ENCODE measurements at places on chromosomes 12 and 14.

DNA sequence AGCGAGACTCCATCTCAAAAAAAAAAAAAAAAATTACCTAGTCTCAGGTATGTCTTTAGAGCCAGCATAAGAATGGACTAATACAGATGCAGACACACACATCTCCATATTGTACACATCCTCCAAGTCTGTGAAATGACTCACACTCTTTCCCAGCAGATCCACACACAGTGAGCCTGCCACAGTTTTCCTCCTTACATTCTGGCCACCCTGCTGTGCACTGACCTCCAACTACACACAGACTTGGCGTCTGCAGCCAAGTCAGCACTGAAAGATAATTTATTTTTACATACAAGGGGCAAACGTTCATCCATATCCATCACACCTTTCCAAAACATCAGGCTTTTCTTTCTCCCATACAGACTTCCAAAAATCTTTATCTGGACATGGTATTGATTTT lies 115.9 kb downstream of the SLC25A21 start:
- no peak for DNase-seq

DNA sequence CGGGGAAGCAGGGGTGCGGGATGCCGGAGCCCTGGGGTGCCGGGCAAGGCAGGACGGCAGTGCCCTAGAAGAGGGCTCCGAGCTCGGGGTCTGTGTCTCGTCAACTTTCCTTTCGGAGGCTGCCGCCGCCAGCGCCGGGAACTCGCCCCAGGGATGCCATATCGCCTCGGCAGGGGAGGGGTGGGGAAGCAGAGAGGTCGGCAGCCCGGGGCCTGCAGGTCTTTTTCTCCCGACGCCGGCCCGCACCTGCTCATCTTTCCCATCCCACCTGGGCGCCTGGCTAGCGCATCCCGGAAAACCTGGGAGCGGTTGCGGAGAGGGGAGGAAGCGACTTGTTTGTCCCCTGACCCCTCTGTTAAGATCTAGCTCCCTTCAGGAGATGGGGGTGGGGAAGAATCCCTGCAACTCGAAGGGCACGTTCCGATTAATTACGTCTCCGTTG lies 547 bp downstream of the CNTN1 start:
- no peak for DNase-seq

DNA sequence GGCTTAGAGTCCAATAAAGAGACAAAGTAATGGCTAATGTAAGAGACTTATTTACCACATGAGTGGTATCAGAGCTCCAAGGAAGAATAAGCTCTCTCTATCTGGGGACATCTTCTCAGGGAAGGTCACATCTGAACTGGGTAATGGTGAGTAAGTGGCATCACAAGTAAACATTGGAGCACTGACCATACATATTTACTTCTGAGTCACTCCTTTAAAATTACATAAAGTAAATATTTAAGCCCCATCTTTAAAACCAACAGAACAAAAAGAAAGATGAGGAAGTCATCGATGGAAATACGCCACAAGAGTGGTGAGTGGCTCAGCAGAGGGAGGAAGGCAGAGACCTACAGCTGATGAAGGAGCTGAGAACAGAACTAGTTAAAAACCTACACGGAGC lies 159.9 kb downstream of the DUSP6 start:
- DNase-seq, result no peak

- DNase-seq, result no peak
Measured at GRCh38 chr12:121549075-121549474, 31.7 kb downstream of the KDM2B start.

- DNase-seq, result no peak
Measured at GRCh38 chr12:104352106-104352713, 48.7 kb downstream of the EID3 start.

GRCh38 chr12:91098461-91098860 lies 12.8 kb downstream of the LUM start:
- no peak for DNase-seq

GRCh38 chr12:6695313-6696045 lies 5.1 kb downstream of the PIANP start:
- no peak for DNase-seq

DNA sequence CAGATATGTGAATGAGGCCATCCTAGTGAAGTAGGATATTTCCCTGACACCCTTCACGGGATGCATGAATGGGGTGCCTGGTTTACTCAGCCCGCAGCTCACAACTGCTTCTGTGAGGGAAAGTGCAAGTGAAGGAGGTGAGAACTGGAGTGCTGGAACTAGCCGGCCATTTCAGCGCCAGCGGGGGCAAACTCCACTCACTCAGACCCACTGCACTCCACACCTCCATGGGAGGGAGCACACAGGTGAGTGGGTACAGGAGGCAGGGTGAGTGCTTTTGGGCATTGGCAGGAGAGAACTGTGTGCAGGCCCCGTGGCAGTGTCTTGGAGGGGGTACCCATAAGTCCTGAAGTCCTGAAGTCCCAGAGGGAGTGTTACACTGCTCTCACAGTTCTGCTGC lies 1008.4 kb downstream of the SLC6A15 start:
- DNase-seq, result no peak

- no peak for DNase-seq
Measured at GRCh38 chr14:66511849-66512248, 3.9 kb downstream of the GPHN start.

DNA sequence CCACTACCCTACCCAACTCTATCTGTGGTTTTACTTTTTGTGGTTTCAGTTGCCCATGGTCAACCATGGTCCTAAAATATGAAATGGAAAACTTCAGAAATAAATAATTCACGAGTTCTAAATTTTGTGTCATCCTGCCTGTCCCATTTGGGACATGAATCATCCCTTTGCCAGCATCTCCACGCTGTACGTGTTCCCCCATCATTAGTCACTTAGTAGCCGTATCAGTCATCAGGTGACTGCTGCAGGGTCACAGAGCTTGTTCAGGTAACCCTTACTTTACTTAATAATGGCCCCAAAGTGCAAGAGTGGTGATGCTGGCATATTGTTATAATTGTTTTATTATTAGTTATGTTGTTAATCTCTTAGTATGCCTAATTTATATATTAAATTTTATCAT lies 209.9 kb downstream of the ITPR2 start:
- no peak for DNase-seq

DNA sequence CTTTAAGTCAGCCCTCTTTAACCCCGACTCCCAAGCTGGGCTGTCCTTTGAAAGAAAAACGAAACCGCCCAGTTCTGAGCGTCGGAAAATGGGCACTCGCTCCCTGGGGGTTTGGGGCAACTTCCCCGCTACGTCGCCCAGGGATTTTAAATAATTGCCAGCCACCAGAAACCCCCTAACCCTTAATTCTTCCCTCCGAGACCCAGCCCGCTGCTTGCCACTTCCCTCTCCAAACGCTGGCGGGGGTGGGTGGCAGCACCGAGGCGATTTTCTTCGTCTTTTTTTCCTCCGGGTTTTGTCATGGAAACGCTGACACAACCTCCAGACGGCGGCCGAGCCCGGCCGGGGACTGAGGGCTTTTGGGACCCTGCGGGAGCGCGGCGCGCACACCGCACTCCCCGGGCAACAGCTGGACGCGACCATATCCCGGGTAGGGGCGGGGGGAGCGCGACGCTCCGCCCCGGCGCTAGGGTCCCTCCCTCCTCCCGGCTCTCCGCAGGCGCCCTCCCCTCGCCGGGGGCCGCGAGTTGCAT lies at the start of gene CHST11:
Gene CHST11 (plus strand): TSS at position 532 of the 533 bp plus-strand sequence.
- peak; percentile 48 for DNase-seq

GRCh38 chr12:87901457-87901856 lies 127.7 kb downstream of the C12orf50 start:
- DNase-seq, result no peak

DNA sequence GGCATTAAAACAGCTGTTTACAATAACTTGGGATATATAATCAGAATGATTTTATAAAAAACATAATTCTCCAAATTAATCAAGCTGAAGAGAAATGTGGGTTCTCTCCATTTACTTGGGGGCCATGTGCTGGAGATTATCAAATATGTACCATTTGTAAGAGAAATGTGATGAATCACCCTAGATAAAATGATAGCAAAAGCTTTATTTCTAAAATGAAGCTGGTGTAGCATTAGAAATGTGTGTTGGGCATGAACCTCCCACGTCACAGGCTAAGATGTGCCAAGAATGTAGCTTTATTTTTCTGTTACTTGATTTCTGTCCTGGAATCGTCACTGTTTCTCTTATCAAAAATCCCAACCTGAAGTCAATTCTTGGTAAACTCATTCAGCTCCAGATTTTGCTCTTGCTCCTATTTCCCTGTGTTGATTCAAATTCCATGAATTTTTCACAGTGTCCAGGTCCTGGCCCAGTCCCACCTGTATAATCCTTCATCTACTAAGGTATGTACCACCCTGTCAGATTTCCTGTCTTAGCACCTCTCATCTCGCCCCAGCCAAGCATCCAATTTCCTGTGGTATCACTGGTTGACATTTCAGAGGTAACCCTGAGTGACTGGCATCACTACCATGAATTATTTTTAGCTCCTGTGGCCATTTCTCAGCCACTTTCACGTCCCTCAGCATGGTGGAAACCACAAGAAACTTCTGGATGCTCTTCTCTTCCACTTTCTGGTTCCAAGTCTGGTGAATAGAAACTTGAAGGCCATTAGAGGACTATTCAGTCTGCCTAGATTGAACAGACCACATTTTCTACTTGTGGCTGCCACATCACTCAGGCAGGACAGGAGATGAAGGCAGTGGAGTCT lies 103.6 kb upstream of the FLRT2 start:
- DNase-seq, result no peak

GRCh38 chr12:20289520-20289919 lies 78.8 kb upstream of the PDE3A start:
- DNase-seq, result no peak

DNA sequence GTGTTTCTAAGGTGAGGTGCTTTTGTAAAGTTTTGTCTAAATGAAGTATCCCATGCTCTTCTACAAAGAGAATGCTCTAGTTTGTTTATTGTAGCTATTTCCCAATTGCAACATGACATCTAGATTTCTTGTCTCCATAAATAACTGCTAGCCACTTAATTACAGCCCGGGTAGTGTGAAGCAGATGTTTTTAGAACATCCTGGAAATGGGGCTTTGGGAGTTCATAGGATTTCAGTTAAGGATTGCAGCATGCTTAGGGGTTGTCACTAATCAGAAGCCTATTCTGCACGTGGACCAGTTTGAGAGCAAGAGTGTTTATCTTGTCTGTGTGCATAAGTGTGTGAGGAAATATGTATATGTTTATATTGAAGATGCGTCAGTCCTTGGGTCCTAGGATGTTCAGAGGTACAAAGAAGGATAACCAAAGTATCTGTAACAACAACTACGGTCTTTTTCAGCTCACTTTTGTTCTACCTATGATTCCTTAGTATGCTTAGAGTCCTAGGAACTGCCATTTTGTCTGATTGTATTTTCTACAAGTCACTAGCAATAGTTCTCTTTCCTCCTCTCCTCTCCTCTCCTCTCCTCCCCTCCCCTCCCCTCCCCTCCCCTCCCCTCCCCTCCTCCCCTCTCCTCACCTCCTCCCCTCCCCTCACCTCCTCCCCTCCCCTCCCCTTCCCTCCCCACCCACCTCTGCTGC lies 135.3 kb downstream of the ACSS3 start:
- DNase-seq, result no peak

- no peak for DNase-seq
Measured at GRCh38 chr12:108964371-108965352, 56.2 kb downstream of the SVOP start.

- no peak for DNase-seq
Measured at GRCh38 chr14:90296641-90297040, 35.1 kb downstream of the NRDE2 start.

GRCh38 chr12:4763549-4763948 lies 43.3 kb downstream of the GALNT8 start:
- peak; percentile 45 for DNase-seq

GRCh38 chr14:58121530-58122186 lies 30.4 kb downstream of the ARMH4 start:
- DNase-seq, result no peak

- DNase-seq, result no peak
Measured at GRCh38 chr12:128133321-128134073, 133.5 kb upstream of the TMEM132C start.

DNA sequence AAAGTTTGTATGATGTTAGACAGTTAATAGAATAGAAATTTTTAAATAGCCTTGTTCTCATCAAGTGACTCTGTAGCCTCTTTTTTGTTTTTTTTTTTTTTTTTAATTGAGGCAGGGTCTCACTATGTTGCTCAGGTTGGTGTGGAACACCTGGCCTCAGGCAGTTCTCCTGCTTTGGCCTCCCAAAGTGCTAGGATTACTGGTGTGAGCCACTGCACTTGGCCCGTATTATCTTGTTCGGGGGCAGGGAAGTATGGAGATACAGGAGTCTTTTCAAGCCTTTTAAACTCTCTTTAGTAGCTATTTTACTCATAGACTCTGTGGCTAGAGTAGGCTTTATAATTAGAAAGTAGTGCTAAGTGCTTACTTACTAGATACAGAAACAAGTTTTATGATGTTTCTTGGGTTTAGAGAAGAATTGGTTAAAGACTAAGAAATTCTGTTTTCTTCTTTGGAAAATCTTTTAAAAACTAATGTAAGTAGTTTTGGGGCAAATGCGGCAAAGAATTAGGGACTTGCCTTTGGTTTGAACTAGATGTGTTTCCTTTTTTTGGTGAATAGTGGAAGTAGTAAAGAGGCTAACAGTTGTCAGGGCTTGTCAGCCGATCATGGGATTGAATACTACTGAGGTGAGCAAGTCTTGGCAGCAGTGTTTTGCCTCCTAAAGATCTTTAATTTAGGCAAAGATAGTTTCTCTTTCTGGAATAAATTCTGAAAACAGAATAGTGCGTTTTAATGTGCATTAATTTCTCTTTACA lies 31.3 kb downstream of the FBXO34 start:
- DNase-seq, result no peak

- peak; percentile 60 for DNase-seq
Measured at GRCh38 chr14:70257526-70257925, 68.8 kb upstream of the SLC8A3 start.

- no peak for DNase-seq
Measured at GRCh38 chr12:26047401-26048226, 77.2 kb downstream of the BHLHE41 start.

DNA sequence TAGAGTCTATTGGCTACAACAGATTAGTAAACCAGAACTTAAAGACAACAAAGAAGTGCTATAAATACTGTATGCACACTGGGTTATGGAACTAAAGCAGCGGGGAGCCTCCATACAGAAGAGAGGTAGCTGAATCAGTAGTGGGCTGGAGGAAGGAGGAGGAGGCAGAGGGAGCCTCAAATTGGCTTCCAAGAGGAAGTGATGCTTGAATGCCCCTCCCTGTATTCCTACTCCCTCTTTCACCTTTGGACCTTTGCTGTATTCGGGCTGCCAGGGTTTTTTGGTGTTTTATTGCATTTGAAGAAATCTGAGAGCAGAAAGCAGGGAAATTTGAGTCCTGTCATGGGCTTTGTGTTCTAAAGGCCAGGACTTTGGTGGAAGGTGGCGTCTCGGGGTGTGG lies 104.0 kb upstream of the PTPRB start:
- no peak for DNase-seq

All from HCT116 (cell line).